ENCODE measurements at places on chromosomes 5 and 9. TPM values are rescaled to one million over a fixed set of nuclear protein-coding genes. Genes with fewer than 3 reads are reported as not detected.

GRCh38 chr5:145969714-145970092 lies 33.3 kb downstream of the SH3RF2 start:
- DNase-seq: no peak
- no peak overlapping the region for H3K4me3 ChIP-seq
- no peaks in the 10 kb centered on the region for H3K36me3 ChIP-seq
- peaks cover 3% of the 10 kb centered on the region for H3K4me1 ChIP-seq

GRCh38 chr9:69141851-69142250 lies 32.2 kb upstream of the TJP2 start:
- no peak overlapping the region for H3K27ac ChIP-seq
- no peaks in the 10 kb centered on the region for H3K27me3 ChIP-seq
- 0 out of 2 replicates have a peak, but pooled peaks cover 9% of the 10 kb centered on the region for H3K36me3 ChIP-seq
- no peak overlapping the region for H3K4me3 ChIP-seq

DNA sequence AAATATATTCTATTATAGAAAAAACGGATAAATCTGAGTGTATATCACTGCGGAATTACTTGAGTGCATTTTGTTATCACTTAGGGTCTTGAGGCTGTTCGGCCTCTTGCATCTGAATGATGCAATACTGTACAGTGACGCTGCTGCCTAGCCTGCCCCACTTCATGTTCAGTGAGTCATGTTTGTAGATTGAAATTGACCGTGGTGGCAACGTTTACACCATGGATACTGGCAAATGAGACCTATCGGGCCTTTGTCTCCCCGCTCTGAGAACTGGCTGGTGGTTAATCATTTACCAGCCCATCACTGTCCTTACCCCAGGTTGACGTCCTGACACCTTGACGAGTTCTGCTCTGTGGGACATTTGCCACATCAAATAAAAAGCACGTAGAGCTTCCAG lies 510.1 kb upstream of the ADAMTS16 start:
- peaks cover 74% of the 10 kb centered on the region for H3K27me3 ChIP-seq
- no peaks in the 10 kb centered on the region for H3K4me1 ChIP-seq
- DNase-seq: no peak
- H3K36me3 ChIP-seq: no peaks in the 10 kb centered on the region
- no peak overlapping the region for H3K27ac ChIP-seq

Gene HAVCR2
- total RNA-seq: 0.25 TPM

Gene CYSRT1
- 9.0 TPM for total RNA-seq

Gene PDE4D
- 9.8 TPM for total RNA-seq

DNA sequence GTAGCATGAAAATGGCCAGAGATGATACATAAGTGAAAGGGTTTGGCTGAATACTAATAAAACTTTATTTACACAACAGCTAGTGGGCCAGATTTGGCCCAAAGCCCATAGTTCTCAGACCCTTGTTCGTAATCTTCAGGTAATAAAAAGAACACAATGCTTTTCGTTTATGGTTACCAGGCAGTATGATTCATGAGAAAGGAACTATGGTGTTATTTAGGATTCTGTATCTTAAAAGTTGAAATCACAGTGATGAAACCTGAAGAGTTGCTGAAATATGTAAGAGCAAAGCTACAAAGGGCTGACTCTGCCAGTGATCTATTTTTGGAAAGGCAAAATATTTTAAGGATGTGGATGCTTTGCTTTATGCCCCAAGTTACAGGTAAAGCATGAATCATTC lies 192.7 kb downstream of the SMC2 start:
- H3K27me3 ChIP-seq: no peaks in the 10 kb centered on the region
- no peak overlapping the region for H3K4me3 ChIP-seq
- H3K27ac ChIP-seq: no peak overlapping the region
- H3K4me1 ChIP-seq: no peaks in the 10 kb centered on the region
- no peaks in the 10 kb centered on the region for H3K36me3 ChIP-seq
- no peak for DNase-seq

- H3K27me3 ChIP-seq: no peaks in the 10 kb centered on the region
- H3K4me3 ChIP-seq: no peak overlapping the region
- no peak overlapping the region for H3K27ac ChIP-seq
- DNase-seq: no peak
- 0 out of 2 replicates have a peak, but pooled peaks cover 8% of the 10 kb centered on the region for H3K36me3 ChIP-seq
- H3K4me1 ChIP-seq: no peaks in the 10 kb centered on the region
These were observed 130.4 kb downstream of the CDK5RAP2 start for GRCh38 chr9:120449566-120449965.

GRCh38 chr5:134902071-134902801 lies 2.7 kb upstream of the PCBD2 start:
- H3K27me3 ChIP-seq: no peaks in the 10 kb centered on the region
- H3K4me1 ChIP-seq: peaks cover 7% of the 10 kb centered on the region

DNA sequence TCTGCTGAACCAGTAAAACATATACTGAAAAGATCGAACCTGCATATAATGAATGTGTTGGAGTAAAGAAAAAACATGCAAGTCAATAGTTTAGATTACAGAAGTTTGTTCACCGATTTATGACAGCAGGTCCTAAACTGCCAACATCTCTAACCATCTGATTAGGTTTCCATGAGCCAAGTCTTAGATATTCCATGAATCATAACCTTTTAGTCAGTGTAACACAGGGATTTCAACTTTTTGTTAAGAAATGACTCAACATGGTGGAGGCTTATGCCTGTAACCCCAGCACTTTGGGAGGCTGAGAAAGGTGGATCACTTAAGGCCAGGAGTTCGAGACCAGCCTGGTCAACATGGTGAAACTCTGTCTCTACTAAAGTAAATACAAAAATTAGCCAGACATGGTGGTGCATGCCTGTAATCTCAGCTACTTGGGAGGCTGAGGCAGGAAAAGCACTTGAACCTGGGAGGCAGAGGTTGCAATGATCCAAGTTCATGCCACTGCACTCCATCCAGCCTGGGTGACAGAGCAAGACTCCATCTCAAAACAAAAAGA lies 38.7 kb downstream of the APC start:
- H3K4me1 ChIP-seq: no peaks in the 10 kb centered on the region
- DNase-seq: no peak
- H3K27me3 ChIP-seq: no peaks in the 10 kb centered on the region
- H3K27ac ChIP-seq: no peak overlapping the region
- H3K4me3 ChIP-seq: no peak overlapping the region

Gene TEK
- total RNA-seq: not detected

Gene MAP1B
- total RNA-seq: 163 TPM

DNA sequence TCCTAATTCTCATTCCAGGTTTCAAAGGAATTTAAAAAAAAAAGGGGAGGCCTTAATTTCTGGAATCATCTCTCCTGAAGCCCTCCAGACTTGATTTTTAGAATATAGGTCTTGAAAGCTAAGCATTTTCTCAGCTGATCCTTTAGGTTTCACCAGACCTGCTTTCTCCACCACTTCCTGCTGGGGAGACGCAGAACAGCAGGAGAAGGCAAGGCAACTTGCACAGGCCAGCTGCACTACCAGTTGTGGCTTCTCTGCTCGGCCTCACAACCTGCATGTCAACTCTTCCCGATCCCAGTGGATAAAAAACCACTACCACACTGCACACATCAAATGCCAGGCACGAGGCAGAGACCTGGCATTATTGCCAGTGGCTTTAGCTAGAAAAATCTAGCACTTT lies 119.8 kb downstream of the SIL1 start:
- no peaks in the 10 kb centered on the region for H3K27me3 ChIP-seq
- no peak for DNase-seq
- H3K36me3 ChIP-seq: no peaks in the 10 kb centered on the region
- H3K27ac ChIP-seq: no peak overlapping the region

Gene SIT1
- not detected for total RNA-seq

- no peaks in the 10 kb centered on the region for H3K36me3 ChIP-seq
- no peaks in the 10 kb centered on the region for H3K4me1 ChIP-seq
- DNase-seq: no peak
- no peak overlapping the region for H3K27ac ChIP-seq
- H3K27me3 ChIP-seq: no peaks in the 10 kb centered on the region
These were observed 17.8 kb downstream of the UNC13B start for GRCh38 chr9:35179347-35180280.

DNA sequence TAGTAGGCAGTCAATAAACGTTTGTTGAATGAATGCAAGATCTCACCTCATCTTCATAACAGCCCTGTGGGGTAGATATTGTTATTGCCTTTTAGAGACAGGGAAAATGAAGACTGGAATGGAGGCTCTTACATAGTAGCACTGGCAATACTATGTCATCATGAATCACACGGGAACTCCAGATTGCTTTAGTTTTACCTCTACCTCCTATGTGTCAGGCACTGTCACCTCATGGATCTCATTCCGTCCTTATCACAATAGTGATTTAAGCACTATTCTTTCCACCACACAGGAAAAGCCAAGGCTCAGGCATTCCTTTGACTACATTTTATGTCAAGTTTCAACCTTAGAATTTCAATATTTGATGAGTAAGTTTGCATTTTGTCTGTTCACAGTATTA lies 2.9 kb upstream of the EPB41L4B start:
- peaks cover 40% of the 10 kb centered on the region for H3K4me1 ChIP-seq
- no peak for DNase-seq
- H3K4me3 ChIP-seq: no peak overlapping the region
- H3K27ac ChIP-seq: no peak overlapping the region
- H3K36me3 ChIP-seq: no peaks in the 10 kb centered on the region

DNA sequence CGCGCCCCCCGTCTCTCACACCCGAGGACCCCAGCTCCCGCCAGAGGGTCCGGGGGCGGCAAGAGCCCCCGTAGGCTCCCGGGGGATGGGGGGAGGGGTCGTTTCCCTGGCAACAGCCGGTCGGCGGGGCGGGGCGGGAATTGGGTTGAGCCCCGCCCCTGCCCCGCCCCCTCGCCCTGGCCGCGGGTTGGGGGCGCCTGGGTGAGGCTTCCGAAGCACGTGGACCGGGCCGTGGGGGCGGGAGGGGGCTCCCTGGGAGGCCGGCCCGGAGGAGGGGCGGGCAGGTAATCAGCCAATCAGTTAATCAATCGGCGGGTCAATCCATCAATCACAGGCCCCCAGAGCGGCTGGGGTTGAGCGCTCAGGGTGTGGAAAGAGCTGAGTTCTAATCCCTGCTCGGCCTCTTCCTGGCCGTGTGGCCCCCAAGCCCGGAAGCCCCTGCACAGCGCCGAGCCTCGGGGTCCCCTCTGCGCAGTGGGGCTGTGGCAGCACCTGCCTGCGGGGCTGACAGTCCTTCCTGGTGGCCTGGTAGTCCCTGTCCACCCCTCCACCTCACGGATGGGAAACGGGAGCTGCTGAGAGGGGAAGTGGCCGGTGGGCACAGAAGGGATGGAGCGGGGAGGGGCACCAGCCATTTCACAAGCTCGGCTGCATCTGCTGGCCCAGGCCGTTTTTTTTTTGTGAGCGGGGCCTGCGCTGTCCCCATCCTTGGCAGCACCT lies 174.2 kb upstream of the IER5L start:
- no peaks in the 10 kb centered on the region for H3K36me3 ChIP-seq
- H3K4me3 ChIP-seq: peak overlapping the region; percentile 44
- no peak overlapping the region for H3K27ac ChIP-seq
- no peaks in the 10 kb centered on the region for H3K4me1 ChIP-seq
- DNase-seq: no peak

Gene PRRX2
- 1.6 TPM for total RNA-seq
